ENCODE measurements at places on chromosomes 5 and 9.

- peak; percentile 63 for DNase-seq
Measured at GRCh38 chr5:27494887-27495286, 456.5 kb upstream of the CDH9 start.

GRCh38 chr5:50856401-50857119 is 190.1 kb downstream of the PARP8 start:
- DNase-seq: no peak

- DNase-seq: no peak
Measured at GRCh38 chr5:154816891-154817492, 33.4 kb downstream of the FAXDC2 start.

GRCh38 chr9:129693741-129694140 is 28.3 kb downstream of the PRRX2 start:
- DNase-seq: no peak

GRCh38 chr5:36108758-36109460 is 42.2 kb upstream of the UGT3A2 start:
- DNase-seq: no peak

- DNase-seq: no peak
Measured at GRCh38 chr5:5505815-5506214, 83.3 kb downstream of the ICE1 start.

DNA sequence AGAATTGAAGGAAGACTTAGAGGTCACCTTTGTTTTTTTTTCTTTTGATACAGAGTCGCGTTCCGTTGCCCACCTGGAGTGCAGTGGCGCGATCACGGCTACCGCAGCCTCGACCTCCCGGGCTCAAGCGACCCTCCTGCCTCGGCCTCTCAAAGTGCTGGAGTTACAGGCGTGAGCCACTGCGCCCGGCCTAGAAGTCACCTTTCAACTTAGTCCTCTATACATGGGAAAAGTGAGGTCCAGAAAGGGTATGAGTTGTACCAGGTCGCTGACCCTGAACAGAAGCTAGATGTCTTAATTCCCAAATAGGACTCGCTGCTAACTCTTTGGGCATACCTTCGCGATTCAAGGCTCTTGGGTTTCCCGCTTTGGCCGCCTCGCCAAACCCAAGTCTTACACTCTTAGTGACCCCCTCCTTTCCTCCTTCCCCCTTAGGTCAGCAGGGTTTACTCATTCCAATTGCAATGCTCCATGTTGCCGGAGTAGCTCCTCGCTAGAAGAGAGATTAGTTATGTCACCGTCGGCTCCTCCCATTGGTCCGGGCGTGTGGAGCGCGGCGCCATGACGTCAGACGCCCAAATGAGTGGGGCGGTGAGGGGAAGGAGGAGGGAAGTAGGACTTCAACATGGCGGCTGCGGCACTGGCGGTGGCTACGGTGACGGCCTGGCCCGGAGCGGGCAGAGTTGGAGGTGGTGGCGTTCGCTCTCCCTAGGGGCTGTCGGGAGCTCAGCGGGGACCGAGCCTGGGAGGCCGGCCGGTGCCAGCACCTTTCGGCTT is at the start of gene UBAP1:
UBAP1 (plus strand) TSS at position 608 of the 777 bp plus-strand sequence. CDS start 41,872 bp downstream, outside the sequence.
- peak; percentile 99 for DNase-seq

GRCh38 chr9:31302620-31303418 is 1081.6 kb upstream of the ACO1 start:
- DNase-seq: no peak

DNA sequence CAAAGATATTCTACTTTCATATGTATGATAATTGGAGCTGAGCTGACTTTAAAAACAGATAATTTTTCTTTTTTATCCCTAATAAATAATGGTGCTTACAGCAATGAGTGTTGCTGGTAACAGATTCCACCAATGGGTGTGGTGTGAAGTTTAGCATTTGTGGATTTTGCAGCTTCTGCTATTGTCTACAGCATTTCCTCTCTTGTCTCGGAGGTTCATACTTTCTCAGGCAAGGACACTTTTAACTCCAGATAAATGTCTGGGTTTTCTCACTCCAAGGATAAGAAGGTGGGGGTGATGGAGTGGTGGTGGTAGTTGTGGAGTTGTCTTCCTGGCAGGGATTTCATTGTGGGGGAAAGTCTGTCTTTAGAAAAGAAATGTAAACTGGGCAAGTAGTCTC is 120.0 kb upstream of the CDKN2B start:
- DNase-seq: no peak

GRCh38 chr9:108748776-108749175 is 107.0 kb downstream of the ACTL7B start:
- no peak for DNase-seq

- DNase-seq: no peak
Measured at GRCh38 chr9:91192381-91193086, 169.2 kb downstream of the AUH start.

GRCh38 chr5:123549256-123549904 is 37.4 kb downstream of the CSNK1G3 start:
- DNase-seq: no peak

DNA sequence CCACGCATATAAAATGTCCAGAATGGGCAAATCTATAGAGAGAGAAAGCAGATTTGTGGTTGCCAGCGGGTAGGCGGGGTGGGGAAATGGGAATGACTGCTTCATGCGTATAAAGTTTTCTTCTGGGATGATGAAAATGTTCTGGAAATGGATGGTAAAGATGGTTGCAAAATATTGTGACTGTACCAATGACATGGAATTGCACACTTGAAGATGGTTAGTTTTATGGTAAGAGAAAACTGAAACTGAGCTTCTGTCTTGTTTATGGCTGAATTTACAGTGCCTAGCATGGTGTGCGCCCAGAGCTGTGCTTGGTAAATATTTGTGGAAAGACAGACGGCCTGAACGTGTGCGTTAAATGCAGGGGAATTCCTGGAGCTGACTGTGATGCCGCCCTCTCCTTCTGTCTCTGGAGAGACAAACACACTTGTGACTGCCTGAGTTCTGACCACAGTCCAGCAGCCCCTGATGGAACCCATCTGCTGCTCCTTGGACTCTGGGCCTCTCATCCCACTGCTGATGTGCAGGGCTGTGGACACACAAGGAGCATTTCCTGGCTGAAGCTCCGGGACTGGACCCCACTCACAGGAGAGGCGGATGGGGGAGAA is 8.6 kb upstream of the PTGES start:
- DNase-seq: no peak

GRCh38 chr5:173324115-173325001 is 3.9 kb downstream of the STC2 start:
- no peak for DNase-seq

DNA sequence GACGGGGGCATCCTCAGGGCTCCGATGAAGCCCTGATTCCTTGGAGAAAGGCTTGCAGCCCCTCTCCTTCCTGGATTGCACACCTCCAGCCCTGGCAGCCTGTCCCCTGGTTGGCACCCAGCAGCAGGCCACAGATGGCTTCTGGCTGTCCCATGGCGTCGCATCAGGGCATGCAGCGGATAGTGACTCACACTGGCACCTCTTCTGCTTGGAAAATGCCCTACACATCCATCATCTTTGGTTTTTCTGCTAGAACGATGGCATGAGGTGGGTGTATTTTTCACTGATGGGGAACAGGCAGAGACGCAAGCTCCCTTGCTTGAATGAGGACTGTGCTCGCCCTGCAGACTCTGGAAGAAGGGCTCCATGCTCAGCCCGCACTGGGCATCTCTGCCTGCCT is 23.2 kb upstream of the IER5L start:
- no peak for DNase-seq

DNA sequence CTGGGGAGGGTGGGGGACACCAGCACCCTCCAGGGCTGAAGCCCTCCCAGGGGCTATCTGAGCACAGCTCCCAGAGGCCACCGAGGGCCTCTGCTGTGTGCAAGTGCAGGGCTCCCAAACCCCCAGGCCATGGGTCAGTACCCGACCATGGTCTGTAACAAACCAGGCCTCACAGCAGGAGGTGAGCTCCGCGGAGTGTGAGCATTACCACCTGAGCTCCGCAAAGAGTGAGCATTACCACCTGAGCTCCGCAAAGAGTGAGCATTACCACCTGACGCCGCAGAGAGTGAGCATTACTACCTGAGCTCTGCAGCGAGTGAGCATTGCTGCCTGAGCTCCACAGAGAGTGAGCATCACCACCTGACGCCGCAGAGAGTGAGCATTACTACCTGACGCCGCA is 152.9 kb upstream of the IRX2 start:
- no peak for DNase-seq

GRCh38 chr9:76916231-76916630 is 10.3 kb upstream of the PRUNE2 start:
- DNase-seq: no peak

- no peak for DNase-seq
Measured at GRCh38 chr5:154885439-154885838, 27.0 kb downstream of the CNOT8 start.

GRCh38 chr5:112694853-112695709 is 42.6 kb upstream of the APC start:
- peak; percentile 50 for DNase-seq

GRCh38 chr9:13001989-13002580 is 227.3 kb downstream of the LURAP1L start:
- DNase-seq: no peak

GRCh38 chr9:18564018-18564880 is 90.3 kb downstream of the ADAMTSL1 start:
- no peak for DNase-seq

DNA sequence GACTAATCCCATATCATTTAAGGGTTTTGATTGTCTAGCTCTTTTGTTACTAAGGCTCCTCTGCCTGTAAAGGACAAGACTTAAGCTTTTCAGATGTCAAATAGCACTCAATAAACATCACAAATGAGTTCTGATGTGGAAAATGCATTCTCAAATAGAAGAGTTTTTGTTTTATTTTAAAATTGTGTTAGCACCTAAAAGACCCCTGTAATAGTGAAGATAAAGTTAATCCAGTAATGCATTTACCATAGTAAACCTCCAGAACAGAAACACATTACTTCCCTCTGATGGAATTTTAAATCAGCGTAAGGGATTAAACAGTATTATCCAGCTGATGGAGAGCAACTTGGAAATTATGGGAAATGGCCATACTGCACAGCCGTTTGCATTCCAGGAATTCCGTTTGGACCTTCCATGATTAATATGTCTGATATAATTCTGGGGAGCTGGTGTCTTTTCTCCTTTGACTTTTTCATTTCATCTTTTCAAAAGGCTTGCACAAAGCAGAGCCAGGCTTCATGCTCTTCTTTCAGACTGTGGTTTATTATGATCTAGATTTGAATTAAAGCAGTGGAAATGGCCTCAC is 105.6 kb downstream of the PPP2R2B start:
- DNase-seq: no peak

- DNase-seq: no peak
Measured at GRCh38 chr9:21674894-21675293, 127.5 kb upstream of the MTAP start.

GRCh38 chr5:2575292-2575691 is 176.2 kb downstream of the IRX2 start:
- no peak for DNase-seq

GRCh38 chr5:67896930-67897313 is 318.6 kb upstream of the PIK3R1 start:
- DNase-seq: peak; percentile 7

- DNase-seq: no peak
Measured at GRCh38 chr5:79189439-79190234, 46.3 kb upstream of the JMY start.

- no peak for DNase-seq
Measured at GRCh38 chr5:63125392-63125791, 546.8 kb downstream of the LRRC70 start.

DNA sequence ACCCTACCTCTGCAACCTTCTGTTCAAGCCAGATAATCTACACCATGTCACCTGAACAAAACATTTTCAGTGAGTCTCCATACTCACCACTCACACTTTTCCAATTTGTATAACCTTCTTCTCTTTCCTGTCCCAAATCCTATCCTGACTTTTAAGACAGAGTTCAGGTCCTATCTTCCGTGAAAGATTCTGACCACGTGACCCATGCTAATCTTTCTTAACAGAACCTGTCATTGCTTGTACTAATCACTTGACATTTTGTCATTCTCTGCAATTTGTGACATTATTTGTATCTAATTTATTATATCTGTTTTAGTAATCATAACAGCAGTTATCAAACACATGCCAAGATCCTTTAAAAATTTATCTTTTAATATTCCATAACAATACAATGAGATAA is 132.5 kb upstream of the PRLR start:
- DNase-seq: no peak

- DNase-seq: no peak
Measured at GRCh38 chr5:78903861-78904260, 81.2 kb downstream of the ARSB start.

GRCh38 chr9:106976772-106977171 is 113.8 kb downstream of the ZNF462 start:
- no peak for DNase-seq

Measured in MCF 10A (cell line).